ENCODE measurements at places on chromosomes 2 and 18.

DNA sequence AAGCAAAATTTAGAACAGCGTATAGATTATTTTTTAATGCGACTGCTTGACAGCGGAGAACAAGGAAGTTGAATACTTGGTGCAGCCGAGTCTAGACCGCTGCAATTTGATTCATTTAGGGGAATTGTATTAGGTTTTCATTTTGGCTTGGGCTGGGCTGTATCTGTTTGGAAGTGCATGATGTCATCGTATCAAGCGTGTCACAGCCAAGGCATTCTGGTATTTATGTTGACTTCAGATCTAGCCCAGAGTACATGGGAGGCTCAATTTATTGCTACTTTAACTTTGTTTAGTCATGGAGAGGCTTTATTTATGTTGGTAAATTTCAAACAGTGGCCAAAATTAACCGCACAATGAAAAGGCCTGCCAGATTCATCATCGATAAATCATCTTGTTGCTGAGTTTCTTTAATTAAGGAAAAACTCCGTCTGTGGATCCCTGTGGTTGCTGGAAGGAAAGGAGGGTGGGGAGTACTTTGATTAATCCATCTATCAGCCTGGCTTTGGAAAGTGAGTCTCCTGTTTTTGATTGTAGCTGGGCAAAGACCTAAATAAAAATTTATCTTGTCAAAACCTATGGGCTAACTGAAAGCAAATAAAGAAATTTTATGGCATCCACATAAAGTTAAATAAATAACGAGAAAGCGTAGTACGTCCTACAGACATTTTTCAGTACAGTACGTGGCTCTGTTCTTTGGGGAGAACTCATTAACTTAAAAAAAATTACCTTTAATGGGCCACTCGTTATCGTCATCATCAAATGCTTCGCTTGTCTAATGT is 230.4 kb upstream of the SPRED2 start:
- H3K27me3 ChIP-seq: no peaks in the 10 kb centered on the region
- H3K4me3 ChIP-seq: no peak overlapping the region
- no peaks in the 10 kb centered on the region for H3K36me3 ChIP-seq
- DNase-seq: no peak

GRCh38 chr2:20937353-20937752 is 106.5 kb downstream of the APOB start:
- H3K4me3 ChIP-seq: no peak overlapping the region
- peaks cover 63% of the 10 kb centered on the region for H3K27me3 ChIP-seq
- no peak overlapping the region for H3K27ac ChIP-seq
- no peaks in the 10 kb centered on the region for H3K36me3 ChIP-seq
- H3K4me1 ChIP-seq: no peaks in the 10 kb centered on the region

GRCh38 chr2:225270053-225270452 is 129.5 kb upstream of the NYAP2 start:
- no peaks in the 10 kb centered on the region for H3K27me3 ChIP-seq
- H3K4me3 ChIP-seq: no peak overlapping the region
- DNase-seq: no peak
- H3K4me1 ChIP-seq: peaks cover 4% of the 10 kb centered on the region
- no peak overlapping the region for H3K27ac ChIP-seq

GRCh38 chr18:71130351-71130750 is 841.5 kb downstream of the SOCS6 start:
- H3K4me1 ChIP-seq: no peaks in the 10 kb centered on the region
- no peak for DNase-seq
- H3K27ac ChIP-seq: no peak overlapping the region
- no peaks in the 10 kb centered on the region for H3K36me3 ChIP-seq
- H3K4me3 ChIP-seq: no peak overlapping the region
- H3K27me3 ChIP-seq: no peaks in the 10 kb centered on the region

DNA sequence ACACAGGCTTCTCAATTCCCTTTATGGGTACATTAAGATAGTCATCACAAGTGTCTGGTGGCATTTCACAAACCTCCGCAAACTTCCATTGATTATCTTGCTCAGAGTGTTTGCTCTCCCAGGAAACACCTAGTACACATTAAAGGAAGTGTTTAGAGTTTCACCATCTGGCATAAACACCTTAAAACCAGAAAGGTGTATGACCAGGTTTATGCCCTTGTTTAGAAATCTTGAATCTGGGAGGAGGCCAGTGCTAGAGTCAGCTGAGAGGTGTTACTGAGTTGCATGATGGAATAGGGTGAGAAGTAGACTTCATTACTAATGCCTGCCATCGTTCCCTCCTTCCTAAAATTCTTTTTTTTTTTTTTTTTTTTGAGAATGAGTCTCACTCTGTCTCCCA is 78.9 kb upstream of the FAM237A start:
- H3K27me3 ChIP-seq: no peaks in the 10 kb centered on the region
- H3K27ac ChIP-seq: no peak overlapping the region
- H3K36me3 ChIP-seq: no peaks in the 10 kb centered on the region
- H3K4me1 ChIP-seq: no peaks in the 10 kb centered on the region
- H3K4me3 ChIP-seq: no peak overlapping the region

DNA sequence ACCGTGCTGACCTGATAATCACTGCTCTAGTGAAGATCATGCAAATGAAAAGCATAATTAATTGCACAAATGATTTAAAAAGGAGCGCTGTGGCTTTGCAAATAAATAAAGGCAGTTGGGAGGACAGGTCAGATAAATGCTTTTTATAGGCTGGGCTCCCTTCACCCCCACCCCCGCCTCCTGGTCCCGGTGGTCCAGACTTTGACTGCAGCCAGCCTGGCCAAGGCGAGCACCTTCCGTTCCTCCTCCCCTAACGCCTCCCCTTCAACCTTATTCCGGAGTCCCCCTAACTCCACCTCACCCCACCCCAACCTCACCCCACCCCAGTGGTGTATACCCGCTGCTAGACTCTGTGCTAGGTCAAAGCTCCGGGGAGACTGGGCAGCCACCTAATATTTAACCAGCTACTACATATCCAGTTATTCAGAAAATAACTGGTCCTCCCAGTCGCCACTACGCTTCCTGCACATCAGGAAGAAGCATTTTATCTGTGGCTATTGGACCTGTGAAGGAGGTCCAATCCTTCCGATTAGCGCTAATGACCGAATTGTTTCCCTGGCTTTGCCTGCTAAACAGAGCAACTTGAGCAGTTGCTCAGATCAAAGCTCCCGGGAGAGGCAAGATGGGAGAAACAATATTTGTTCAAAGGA is 3.7 kb upstream of the SP9 start:
- H3K4me1 ChIP-seq: 0 out of 2 replicates have a peak, but pooled peaks cover 2% of the 10 kb centered on the region
- H3K36me3 ChIP-seq: no peaks in the 10 kb centered on the region
- no peaks in the 10 kb centered on the region for H3K27me3 ChIP-seq
- no peak overlapping the region for H3K27ac ChIP-seq
- DNase-seq: no peak

DNA sequence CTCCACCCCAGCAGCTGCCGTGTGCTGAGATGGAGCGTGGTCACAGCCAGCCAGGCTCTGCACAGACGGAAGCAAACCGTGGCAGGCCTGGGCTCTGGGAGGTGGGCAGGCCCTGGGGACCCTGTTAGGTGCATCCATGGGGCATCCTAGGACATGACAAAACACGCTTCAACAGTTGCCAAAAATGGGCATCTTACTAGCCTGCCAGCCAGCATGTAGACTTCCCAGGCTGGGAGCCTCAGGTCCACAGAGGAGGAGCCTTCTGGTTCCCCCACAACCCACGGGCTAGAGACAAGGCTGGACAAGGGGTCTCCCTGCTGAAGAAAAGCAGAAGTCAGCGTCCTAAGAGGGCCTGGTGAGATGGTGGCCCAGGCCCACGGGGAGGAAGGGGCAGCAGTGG is 139.5 kb downstream of the HDAC4 start:
- no peak for DNase-seq
- no peak overlapping the region for H3K27ac ChIP-seq
- no peak overlapping the region for H3K4me3 ChIP-seq
- H3K4me1 ChIP-seq: peaks cover 78% of the 10 kb centered on the region
- no peaks in the 10 kb centered on the region for H3K27me3 ChIP-seq
- no peaks in the 10 kb centered on the region for H3K36me3 ChIP-seq

- no peaks in the 10 kb centered on the region for H3K27me3 ChIP-seq
- DNase-seq: peak; percentile 79
- no peaks in the 10 kb centered on the region for H3K36me3 ChIP-seq
Observed at GRCh38 chr2:38274286-38275276, 102.5 kb downstream of the ATL2 start.

GRCh38 chr18:36757081-36757480 is 71.7 kb downstream of the TPGS2 start:
- no peak overlapping the region for H3K4me3 ChIP-seq
- no peak overlapping the region for H3K27ac ChIP-seq
- no peaks in the 10 kb centered on the region for H3K36me3 ChIP-seq
- H3K4me1 ChIP-seq: no peaks in the 10 kb centered on the region
- H3K27me3 ChIP-seq: no peaks in the 10 kb centered on the region
